ENCODE measurements at places on chromosomes 3 and 15.

DNA sequence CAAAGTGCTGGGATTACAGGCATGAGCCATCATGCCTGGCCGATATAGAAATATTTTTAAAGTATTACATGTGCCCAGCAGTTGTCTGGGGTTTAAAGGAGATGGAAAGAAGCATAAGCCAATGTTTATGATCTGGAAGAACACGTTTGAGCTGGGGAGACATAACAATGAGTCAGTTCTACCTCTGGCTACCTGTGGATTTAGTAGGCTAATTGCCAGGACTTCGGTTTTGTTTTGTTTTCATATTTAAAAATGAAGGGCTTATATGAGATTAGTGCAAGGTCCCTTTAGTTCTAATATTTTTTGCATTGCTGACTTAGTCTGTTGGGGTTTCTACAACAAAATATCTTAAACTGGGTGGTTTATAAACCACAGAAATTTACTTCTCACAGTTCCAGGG is 22.9 kb upstream of the TNFSF10 start:
- DNase-seq = no peak

DNA sequence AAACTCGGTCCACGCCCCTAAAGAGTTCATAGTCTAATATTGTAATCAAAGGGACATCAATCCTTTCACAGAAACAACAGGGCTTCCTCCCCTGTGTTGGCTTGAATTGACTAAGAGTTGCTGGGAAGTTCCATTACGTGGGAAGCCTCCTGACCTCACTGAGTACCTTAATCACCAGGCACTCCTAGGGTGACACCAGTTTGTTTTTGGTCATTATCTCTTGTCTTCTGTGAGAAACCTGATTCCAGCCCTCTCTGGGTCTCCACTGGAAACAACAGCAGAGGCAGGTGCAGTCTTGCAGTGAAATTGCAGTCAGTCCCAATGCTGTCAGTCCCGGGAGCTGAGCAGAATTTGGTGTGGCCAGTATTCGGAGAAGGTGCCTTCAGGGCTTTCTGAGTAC is 55.4 kb downstream of the BOC start:
- DNase-seq = no peak

DNA sequence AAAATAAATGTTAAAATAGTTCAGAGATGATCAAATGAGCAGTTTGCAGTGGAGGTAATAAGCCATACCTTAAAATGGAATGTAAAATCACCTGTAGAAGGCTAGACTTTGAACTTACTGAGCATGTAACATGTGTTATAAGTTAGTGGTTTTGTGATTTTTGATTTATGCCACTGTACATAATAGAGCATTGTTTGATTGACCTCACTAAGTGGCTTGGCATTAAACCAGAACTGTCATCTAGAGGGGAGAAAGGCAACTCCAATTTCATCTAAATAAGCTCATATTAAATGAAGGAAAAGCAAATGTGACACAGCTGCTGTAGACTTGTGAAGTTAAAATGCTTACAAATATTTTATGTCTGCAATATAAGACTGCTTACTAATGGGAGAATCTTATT is 387.9 kb downstream of the ZIC1 start:
- no peak for DNase-seq

DNA sequence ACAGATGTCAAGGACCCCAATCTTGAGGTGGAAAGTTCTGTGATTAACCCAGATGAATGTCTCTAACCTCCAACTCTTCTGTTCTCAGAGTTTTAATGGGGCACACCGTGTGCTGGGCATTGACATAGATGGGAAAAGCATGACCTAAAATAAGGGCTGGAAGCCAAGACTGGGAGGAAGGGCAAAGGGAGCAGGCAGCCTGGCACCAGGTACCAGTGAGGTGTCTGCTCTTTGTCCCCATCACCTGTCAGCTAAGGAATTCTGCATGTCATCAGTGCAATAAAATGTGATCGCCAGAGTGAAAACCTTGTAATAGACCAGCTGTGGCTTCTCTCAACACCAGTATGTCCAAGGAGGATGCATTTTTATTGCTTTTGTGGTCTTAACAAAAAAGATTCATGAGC is 143.5 kb upstream of the TPM1 start:
- DNase-seq = no peak

DNA sequence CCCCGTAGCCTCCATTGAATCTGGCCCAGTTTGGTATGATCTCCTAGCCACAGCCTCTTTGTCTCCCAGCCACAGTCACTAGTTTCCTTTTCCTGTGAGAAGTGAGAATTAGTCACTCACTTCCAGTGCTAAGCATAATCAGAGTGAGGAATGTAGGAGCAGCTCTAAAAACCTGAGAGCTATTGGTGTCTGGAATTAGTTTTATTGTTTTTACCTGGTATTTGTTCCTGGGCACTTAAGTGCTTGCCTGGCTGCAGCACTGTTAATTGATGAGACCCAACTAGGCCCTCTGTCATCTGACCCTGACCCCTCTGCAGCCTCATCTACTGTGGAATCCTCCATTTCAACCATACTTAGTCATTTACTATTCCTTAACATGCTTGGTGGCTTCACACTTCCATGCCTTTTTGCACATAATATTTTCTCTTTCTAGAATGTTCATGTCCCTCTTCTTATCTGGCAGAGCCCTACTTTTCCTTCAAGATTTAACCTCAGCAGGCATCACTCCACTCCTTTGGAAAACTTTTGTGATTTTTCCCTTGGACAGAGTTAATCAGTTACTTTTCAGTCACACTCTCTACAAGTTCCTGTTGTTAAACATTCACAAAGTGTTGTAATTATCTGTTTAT is 48.8 kb downstream of the PDE8A start:
- no peak for DNase-seq

GRCh38 chr15:90513448-90513847 is 16.3 kb upstream of the CRTC3 start:
- DNase-seq = no peak

- DNase-seq = no peak
Measured at GRCh38 chr15:38671006-38671387, 106.4 kb upstream of the RASGRP1 start.

DNA sequence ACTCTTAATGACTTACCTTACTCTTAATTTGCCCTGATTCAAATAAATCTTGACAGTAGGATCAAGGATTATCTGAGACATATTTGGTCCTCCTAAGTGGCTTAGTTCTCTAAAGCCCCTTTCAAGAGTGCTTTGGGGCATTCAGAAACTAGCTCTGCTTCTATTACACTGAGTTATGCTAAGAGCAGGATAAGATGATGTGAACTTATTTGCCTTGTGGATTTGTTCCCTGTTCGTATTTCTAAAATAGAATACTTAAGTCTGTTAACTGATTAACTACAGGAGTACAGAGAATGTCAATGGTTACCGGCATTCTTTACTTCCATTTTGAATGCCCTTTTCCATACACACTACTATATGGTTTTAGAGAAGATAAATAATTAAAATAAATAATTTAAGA is 14.8 kb upstream of the FRMD4B start:
- DNase-seq = no peak

DNA sequence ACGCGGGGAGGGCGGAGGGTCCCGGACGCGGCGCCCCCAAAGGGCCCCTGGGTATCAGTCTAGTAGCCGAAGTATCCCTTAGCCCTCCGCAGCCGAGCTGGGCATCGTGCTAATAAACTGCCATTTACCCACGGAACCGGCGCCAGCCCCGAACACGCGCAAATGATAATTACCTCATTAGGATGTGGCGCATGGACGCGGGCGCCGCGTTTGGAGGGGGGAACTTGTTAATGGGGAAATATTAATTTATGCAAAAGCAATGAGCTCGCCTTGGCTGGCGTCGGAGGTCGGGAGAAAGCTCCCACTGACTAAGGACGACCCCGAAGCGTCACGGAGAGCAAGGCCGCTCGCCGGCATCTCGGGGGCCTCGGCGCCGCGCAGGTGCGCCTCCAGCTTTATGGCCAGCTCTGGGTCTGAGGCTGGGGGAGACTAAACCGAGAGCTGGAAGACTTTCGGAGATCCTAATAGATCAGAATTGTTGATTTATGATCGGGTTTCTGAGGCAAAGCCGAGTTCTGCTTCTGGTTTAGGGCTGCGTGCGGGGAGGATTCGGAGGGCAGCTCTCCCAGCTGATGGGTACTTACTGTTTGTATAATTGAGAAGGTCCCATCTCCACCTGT is 474 bp upstream of the FEZF2 start:
- no peak for DNase-seq

DNA sequence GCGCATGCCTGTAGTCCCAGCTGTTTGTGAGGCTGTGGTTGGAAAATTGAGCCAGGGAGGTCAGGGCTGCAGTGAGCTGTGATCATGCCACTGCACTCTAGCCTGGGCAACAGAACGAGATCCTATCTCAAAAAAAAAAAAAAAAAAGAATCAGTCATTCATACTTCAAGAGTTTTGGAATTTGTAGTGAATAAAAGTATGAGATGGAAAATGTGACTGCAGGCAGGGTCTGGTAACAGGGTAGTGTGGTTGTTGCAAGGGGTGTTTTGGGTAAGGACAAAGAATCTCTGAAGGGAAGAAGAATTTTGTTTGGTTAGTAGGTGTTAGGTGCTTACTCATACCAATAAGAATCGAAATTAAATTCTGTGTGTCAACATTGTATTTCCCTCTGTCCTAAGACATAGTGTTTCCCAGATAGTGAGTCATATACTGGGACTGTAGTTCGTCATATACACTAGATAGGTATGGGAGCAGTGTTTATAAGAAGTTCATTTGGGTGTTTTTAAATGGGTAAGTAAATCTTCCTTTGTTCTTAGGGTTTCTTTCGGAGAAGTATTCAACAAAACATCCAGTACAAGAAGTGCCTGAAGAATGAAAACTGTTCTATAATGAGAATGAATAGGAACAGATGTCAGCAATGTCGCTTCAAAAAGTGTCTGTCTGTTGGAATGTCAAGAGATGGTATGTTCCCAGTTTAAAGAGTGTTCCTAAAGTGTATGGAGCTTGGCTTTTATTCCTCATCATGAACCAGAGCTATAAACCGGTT is 14.2 kb downstream of the NR1D2 start:
- no peak for DNase-seq

- no peak for DNase-seq
Measured at GRCh38 chr3:170761103-170761502, 108.9 kb downstream of the RPL22L1 start.

DNA sequence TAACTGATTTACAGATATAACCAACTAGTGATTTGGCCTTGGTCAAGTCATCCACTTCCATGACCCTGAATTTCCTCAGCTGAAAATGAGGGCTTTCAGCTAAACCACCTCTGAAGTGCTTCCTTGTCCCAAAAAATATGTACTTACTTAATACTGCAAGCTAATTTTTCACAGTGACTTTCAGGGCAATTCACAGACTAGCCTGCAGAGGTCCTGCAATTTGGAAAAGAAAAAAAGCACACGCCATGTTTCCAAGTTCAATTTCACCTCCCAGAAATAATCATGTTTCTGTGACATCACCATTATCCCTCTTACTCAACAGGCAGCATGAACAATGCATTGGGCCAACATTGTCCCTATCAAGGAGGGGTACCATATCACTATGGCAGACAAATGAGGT is 218.2 kb downstream of the SHOX2 start:
- no peak for DNase-seq

- DNase-seq = no peak
Measured at GRCh38 chr3:72891053-72891855, 3.4 kb downstream of the GXYLT2 start.

DNA sequence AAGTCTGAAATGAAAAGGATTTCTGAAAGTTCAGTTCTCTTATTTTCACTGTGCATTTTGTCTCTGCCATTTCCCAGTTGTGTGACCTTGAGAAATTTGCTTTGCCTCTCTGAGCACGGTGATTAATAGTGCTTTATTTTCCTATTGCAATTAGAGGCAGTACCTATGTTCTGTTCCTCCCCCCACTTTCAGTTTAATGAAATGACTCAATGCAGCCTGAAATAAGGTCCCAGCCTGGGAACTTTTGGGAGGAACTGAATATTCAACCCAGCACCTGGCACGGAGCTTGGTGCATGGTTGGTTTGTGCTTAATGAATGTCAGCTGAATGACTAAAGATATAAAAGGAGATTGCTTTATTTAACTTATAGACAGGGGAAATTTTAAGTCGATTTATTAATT is 352.6 kb downstream of the PDCD6IP start:
- DNase-seq = no peak

DNA sequence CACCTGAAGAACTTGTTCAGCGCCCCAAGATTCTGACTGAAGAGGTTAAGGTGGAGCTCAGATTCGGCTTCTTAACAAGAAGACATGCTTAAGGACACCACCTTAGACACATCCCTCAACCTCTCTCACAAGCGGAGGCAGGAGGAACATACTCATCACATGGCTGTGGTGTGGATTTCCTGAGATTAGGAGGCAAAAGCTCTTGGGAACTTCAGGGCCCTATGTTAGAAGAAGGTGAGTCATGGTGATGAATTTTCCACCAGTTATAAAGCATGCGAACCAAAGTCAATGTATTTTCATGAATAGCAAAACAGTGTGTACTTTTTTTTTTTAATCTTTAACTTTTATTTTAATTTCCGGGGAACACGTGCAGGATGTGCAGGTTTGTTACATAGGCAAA is 212.2 kb upstream of the SUCLG2 start:
- DNase-seq = no peak

DNA sequence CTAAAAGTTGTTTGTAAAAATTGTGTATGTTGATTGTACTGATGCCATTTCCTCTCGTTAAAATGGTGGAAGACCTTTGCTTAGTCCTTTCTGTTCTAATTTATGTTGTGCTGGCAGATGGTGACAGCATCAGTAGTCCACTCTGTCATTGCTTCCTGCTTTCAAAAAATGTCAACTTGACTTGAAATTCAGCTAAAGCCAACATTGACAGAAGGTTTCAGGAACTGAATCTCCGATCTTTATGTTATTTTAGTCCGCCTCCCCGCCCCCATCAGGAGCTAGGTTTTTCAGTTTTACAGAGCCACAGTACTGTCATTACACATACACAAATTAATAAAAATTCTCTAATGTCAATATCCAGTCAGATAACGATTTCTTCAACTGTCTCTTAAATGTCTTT is 1.5 kb downstream of the CEP63 start:
- DNase-seq = no peak

DNA sequence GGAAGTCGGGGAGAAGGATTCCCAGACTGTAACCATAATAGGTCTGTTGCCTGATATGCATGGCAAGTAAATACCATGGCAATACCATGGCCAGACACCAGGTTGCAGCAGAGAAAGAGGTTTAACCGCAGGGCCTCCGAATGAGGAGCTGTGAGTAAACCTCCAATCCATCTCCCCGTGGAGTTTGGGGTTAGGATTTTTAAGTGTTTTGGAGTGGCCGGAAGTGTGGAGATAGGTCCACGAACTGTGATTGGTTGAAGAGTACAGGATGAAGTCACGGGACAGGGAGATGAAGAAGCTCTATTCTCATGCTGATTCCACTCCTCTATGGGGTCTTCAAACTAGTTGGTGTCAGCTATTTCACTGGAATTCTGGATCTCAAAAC is 127.9 kb downstream of the ST8SIA2 start:
- DNase-seq = peak; percentile 43

- DNase-seq = no peak
Measured at GRCh38 chr3:10928407-10928960, 64.1 kb upstream of the SLC6A1 start.

DNA sequence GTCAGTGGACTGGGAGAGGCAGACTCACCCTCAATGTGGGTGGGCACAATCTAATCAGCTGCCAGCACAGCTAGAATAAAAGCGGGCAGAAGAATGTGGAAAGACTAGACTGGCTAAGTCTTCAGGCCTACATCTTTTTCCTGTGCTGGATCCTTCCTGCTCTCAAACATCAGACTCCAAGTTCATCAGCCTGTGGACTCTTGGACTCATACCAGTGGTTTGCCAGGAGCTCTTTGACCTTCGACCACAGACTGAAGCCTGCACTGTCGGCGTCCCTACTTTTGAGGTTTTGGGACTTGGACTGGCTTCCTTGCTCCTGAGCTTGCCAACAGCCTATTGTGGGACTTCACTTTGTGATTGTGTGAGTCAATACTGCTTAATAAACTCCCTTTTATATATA is 68.0 kb downstream of the CNTN3 start:
- DNase-seq = no peak

GRCh38 chr3:184800349-184800930 is 11.5 kb upstream of the VPS8 start:
- DNase-seq = no peak
